ENCODE measurements at places on chromosomes 2 and 18. TPM values are rescaled to one million over a fixed set of nuclear protein-coding genes. Genes with fewer than 3 reads are reported as not detected.

- no peak for DNase-seq
These were observed 85.3 kb upstream of the KLF7 start for GRCh38 chr2:207251022-207251421.

DNA sequence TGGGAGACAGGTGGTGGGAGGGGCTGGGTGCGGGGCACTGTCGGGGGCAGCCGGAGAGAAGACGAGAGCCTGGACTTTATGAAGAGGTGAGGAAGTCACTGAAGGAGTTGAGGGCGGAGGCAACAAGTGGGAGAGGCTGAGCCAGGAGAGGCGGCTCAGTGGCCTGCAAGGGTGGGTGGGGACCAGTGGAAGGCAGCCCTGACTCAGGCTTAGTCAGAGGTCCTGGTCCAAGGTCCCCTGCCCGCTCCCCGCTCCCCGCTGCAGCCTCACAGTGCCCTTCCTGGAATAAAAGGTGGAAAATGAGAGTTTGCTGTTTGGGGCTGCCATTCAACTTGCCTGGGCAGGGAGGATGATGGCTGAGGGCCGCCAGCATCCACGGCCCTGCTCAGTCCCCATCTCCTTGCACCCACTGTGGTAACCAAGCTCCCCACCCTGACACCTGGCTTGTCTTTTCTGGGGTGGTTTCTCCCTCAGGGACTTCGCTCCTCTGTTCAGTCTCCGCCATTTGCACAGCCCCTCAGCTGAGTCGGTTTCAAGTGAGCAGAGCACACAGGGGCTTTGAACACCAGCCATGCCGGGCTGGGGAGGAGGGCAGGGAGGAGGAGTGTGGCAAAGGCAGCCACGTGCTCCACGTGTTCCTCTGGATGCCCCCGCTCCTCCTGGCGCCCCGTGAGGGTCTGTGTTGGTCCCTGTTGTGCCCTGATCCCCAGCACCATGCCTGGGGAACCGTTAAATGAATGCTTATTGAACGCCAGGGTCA is 13.7 kb upstream of the RALB start:
- DNase-seq, result peak; percentile 92

DNA sequence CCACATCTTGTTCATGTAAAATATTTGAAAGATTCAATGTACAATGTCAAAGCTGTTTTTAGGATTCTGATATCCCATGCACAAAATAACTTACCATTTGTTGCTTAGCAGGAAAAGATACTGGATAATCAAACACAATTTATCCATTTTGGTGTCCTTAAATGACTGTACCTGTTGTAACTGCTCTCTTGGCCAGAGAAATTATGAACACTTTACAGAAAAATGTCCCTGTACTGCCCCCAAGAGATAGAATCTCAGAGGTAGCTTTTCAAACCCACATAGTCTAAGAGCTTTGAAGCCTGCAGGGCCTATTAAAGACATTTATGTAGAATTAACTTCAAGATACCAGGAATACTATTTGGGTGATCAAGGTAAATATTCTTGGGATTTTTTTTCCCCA is 12.2 kb upstream of the ME2 start:
- no peak for DNase-seq

DNA sequence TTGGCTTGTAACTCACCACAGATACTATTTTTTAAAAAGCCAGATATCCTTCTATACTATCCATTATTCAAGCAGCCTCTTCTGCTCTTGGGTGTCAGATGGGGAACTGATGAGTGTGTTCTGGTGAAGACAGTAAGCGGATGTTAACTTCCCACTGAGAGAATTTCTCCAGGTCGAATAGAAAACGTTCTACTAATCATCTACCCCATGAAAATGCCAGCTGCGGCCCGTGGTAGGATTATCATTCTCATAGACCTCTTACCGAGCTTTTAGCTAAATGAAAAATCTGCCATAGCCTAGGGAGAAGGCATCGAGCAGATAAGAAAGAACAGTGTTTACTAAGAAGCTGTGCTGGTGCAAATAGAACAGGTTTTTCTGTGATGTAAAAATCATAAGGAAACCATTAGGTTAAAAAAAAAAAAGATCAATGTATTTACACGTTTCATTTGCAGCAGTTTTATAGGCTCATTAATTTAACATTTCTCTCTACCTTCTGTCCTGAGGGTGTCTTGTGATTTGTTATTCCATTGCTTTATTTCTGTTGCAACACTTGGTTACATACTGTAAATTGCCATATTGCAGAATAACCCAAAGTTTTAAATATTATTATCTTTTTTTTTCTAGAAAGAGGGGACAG is 1521.5 kb upstream of the ZEB2 start:
- DNase-seq, result no peak

DNA sequence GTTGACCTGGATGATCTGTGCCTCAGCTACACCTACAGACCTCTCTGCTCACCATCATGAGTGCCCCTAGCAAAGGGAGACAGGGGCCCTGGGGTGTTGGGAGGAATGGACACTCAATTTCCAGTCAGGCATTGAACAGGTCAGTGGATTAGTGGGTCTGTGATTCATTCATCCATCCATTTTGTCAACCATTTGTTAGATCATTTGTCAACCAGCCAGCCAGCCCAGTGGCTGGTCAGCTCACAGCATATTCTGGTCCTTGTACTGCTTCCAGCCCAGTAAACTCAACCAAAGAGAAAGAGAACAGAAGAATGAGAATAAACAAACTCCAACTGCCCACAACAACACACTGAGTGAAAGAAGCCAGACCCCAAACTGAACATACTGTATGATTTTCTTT is 4.6 kb upstream of the KLF11 start:
- DNase-seq, result no peak

ME2 gene
- total RNA-seq, result 78.3 TPM

FEV gene
- 4.8 TPM for total RNA-seq
